Activated CD4-positive, alpha-beta T cell treated with anti-CD3 and anti-CD28 coated beads, Interleukin-2, amount 10 ng/mL, durations not matched to agents 24 days and 14 days (primary cell): ENCODE measurements at places on chromosomes 16 and 17. TPM values are rescaled to one million over a fixed set of nuclear protein-coding genes. Genes with fewer than 3 reads are reported as not detected.

Gene TBL3
- 81.4 and 87.5 TPM in 2 replicates for total RNA-seq

Gene SGCA
- total RNA-seq: 0.30 TPM in 1 of 2 replicates, not detected in the other

Gene USH1G
- not detected in 2 replicates for total RNA-seq

Gene MMD
- total RNA-seq: 21.7 and 23.4 TPM in 2 replicates

Gene HCRT
- not detected in 2 replicates for total RNA-seq

Gene CD79B
- total RNA-seq: 24.4 and 29.2 TPM in 2 replicates

Gene FOXC2
- not detected in 2 replicates for total RNA-seq

Gene OGFOD3
- total RNA-seq: 26.7 and 33.0 TPM in 2 replicates

Gene ZNF771
- 8.6 and 10.3 TPM in 2 replicates for total RNA-seq

Gene SDR42E2
- 0.07 TPM in 1 of 2 replicates, not detected in the other for total RNA-seq

Gene KRTAP16-1
- not detected in 2 replicates for total RNA-seq

Gene GALR2
- total RNA-seq: 2.3 and 2.7 TPM in 2 replicates

Gene PHF23
- total RNA-seq: 46.2 and 51.7 TPM in 2 replicates

Gene HOXB5
- not detected in 2 replicates for total RNA-seq

Gene GPRC5C
- total RNA-seq: 0.42 and 0.54 TPM in 2 replicates

Gene TAC4
- total RNA-seq: not detected in 2 replicates

Gene SNX11
- total RNA-seq: 33.3 and 34.9 TPM in 2 replicates

Gene WNK4
- total RNA-seq: 0.12 TPM in 2 replicates

Gene CDRT15
- not detected in 2 replicates for total RNA-seq
